ENCODE measurements at places on chromosomes 7 and 10.
A peak's percentile ranks its signal among the peaks of the same experiment; 100 is the strongest.

- DNase-seq, result no peak
These were observed 8.8 kb upstream of the GET4 start for GRCh38 chr7:867406-868188.

DNA sequence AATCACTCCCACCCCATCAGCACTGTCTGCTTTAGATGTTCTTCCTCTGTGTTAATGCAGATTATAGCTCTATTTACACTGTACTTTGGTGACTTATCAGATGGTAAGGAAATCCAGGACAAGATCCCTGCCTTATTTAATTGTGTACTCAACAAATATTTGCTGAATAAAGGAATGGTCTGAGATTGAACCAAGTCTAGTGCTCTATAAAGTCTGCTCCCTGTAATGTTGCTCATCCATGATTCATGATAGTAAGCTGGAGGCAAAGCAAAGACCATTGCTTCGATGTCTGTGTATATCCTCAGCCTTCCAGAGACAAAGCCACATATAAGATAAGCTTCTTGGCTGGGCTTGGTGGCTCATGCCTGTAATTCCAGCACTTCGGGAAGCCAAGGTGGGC is 33.5 kb downstream of the PLCE1 start:
- DNase-seq, result no peak

DNA sequence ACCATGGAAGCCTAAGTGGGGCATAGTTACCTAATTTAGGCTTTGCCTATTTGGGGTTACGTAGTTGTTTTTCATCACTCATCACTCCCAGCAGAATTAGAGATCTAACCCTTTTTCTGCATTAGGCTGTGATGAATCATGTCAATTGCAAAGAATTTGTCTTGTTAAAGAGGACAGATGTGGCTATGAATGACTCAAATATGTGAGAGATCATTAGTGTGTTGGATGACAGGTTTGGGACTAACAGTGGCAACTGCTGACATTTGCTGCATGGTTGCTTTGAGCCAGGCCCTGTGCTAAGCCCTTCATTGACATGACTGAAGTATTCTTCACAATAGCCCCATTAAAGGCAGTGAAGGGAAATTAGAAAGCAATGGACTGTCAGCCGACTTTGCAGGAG is 83.4 kb upstream of the BMPER start:
- DNase-seq, result no peak

GRCh38 chr7:92714280-92714679 is 122.1 kb downstream of the CDK6 start:
- no peak for DNase-seq

DNA sequence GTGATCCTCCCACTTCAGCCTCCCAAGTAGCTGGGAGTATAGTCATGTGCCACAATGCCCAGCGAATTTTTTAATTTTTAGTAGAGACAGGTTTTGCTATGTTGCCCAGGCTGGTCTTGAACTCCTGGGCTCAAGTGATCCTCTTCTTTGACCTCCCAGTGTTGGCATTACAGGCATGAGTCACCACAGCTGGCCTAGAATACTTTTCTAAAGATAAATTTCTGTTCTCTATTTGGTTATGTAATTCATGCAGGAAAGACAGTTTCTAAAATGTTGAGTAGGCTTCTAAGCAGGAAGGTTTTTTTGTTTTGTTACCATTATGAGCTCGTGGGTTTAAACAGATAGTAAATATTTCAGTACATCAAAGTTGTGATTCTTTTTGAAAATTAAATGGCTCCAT is 5.0 kb downstream of the RBAK start:
- DNase-seq, result no peak

DNA sequence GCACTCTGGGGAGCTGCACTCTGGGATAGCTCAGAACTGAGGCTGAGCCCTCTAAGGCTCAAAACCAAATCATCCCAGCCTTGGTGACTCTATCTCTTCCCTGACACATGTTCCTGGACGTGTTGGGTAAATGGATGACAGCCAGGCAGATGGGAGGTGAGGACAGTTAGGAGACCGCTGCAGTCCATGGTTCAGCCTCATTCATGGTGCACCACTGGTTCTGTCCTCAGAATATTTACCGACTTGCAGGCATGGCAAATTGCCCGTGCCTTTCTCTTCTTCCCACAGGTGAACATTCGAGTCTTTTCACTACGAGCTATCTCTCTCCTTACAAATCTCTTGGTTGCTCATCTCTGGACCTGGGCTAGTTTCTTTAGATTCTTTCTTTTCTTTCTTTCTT is 80.3 kb upstream of the EFCAB10 start:
- no peak for DNase-seq

GRCh38 chr10:128345353-128345752 is 219.1 kb upstream of the MKI67 start:
- no peak for DNase-seq

GRCh38 chr10:3433131-3433530 is 260.5 kb upstream of the PITRM1 start:
- DNase-seq, result no peak

GRCh38 chr7:70646536-70647248 is 485.3 kb upstream of the GALNT17 start:
- no peak for DNase-seq

- no peak for DNase-seq
These were observed 98.7 kb downstream of the HTR5A start for GRCh38 chr7:155168597-155169480.

DNA sequence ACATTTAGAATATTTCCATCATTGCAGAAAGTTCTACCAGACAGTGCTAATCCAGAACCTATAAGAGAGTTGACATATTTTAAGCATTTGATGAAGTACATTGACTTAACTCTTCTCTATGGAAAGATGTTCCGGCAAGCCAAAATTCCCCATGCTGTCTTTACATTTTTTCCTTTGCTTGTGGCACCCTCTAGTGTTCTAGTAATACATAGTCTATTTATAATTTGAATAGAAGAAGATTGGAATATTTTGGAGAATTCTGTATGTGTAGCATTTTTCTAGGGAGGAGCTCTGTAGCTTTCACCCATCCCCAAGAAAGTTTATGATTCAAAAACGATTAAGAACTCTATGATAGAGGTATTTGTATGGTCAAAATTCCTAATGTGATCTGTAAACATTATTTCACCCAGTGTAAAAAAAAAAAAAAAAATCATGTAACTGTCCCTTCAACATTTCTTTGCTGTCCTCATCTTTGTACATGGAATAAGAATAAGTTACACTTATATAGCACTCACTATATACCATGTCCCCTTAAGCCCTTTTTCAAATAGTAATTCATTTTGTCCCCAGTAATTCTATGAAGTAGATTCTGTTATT is 33.2 kb downstream of the NRF1 start:
- no peak for DNase-seq

- DNase-seq, result no peak
These were observed 9.4 kb downstream of the SCRN1 start for GRCh38 chr7:29980151-29980550.

DNA sequence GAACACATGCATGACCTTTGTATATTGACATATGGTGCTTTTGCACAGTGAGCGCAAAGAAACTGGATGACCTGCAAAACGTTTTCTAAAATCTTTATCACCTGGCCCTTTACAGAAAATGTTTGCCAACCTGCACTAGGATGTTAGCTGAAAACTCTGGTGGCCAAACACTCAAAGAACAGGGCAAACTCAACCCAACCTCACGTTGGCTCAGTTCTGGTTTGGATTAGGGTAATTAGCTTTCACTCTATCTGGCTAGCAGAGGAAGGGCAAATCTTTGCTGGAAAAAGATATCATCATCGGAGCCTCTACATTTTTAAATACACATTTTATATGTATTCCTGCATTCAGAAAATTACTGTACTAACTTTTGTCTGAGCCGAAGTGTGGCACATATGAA is 688.9 kb downstream of the PHTF2 start:
- DNase-seq, result no peak

GRCh38 chr10:112791447-112791846 is 158.6 kb upstream of the TCF7L2 start:
- DNase-seq, result no peak

GRCh38 chr7:73606801-73607691 is 17.3 kb downstream of the MLXIPL start:
- peak; percentile 23 for DNase-seq

GRCh38 chr10:963186-963585 is 25.0 kb upstream of the GTPBP4 start:
- DNase-seq, result no peak

DNA sequence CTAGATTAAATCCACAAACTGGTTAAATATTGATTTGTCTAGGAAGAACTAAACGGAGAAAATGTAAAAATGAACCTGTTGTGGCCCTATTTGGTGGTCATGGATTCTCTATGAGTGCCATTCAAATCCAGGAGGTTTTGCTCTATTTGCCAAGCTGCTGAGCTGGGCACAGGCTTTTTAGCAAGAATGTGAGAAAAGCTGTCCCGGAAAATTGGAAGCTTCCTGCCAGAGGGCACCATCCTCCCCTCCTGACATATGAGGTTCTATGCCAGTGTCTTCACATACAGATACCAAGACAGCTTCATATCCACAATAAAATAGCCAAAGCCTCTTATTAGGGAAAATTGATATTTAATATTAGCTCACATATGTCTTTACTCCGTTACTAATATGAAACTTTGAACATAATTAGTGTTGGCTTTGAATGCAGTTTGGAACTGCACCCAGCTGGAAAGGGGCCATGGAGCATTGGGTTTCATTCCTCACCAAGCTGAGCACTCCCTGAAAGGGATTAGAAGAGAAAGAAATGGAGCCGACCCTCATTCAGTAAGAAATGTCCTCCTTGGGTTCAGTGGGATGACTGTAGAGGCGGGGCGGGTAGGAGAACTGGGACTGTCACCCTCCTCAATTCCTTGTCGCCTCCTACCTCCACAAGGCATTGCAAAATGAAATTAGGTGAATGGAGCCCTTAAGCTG is 47.8 kb downstream of the NRCAM start:
- DNase-seq, result no peak

GRCh38 chr10:7707102-7707501 is 4.0 kb downstream of the ITIH2 start:
- no peak for DNase-seq

GRCh38 chr10:132106431-132106830 is 40.7 kb downstream of the JAKMIP3 start:
- DNase-seq, result no peak

GRCh38 chr7:121002757-121003200 is 14.3 kb downstream of the CPED1 start:
- no peak for DNase-seq

DNA sequence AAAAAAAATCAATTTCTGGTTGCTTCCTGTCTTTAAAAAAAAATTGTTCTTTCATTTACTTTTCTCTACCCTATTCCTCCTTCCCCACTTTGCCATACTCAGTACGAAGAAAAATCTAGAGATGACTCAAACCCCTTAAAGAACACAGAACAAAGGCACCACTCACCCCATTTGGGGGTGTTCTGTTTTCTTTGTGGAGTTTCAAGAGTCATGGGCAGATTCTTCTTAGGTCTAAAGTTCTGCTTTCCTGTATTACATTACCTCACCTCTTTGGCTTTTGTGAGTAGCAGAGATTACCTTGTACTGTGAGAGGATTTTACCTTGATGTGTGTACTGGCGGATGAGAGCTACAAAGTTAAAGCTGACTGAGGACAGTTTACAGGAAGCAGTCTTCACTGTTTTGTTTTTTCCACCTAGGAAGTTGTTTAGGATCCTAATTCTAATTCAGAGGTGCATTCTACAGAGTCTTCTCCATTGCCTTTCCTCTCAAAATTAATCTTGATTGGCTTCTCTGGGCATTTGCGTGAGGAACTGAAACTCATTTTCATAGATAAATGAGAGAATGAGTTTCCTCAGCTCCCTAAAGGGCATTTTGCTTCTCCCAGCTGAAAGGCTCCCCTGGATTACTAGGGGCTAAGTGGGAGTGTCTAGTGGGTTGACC is 20.7 kb downstream of the AVL9 start:
- no peak for DNase-seq

DNA sequence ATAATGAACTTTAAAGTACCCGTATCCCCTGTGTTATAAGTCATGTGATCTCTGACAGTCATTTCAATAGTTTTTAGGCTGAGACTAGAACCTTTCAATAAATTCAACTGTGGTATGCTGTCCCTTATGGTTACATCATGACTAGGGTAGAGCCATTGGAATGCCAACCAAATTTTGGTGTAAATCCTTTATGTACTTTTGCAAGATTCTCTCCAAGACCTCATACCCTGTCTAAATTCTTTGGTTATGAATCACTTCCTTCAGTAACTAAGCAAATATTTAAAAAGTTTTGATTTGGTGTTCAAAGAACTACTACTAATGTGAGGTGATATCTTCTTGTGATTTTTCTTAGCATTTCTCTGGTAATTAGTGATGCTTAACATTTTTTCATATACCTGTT is 20.8 kb upstream of the OR6B1 start:
- no peak for DNase-seq

DNA sequence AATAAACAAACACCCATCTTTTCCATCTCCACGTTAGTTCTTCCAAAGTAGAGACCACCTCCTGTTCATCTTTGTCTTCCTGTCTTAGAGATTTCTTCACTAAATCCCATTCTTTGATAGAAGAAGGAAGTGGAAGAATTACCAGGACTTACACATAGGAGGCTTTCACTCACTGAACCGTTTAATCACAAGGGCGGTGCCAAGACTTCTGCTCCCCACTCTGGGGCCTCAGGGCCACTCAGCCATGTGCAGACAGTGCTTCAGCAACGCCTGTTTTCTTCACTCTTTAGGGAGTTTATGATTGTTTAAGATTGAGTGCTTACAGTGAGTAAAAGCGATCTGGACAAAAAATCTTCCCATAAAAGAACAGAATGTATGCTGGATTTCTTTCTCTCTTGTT is 63.9 kb upstream of the SORCS3 start:
- no peak for DNase-seq

GRCh38 chr10:73983096-73984047 is 14.5 kb upstream of the VCL start:
- DNase-seq, result no peak

DNA sequence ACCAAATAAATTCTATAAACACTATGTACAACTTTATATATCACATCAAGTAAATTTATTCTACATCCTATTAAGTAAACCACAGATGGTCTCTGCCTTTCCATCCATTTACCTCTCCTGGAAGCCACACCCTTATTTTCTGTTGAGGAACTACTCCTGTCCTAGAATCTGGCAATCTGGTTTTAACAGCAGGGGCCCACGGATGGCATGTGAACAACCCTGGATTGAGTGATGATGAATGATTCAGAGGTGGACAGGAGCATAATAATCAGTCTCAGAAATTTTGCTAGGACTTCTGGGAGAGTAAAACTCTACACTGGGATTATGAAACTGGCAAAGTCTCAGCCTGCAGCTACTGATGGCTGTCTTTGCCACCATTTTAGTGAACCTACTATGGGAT is 54.1 kb downstream of the CDK6 start:
- no peak for DNase-seq
